Sigmoid colon (tissue), 7 donors: ENCODE measurements at places on chromosomes 2 and 18. TPM values are rescaled to one million over a fixed set of nuclear protein-coding genes. Genes with fewer than 3 reads are reported as not detected.

- H3K27ac ChIP-seq, result no peak overlapping the region
- H3K27me3 ChIP-seq, result no peaks in the 10 kb centered on the region
- no peak overlapping the region for H3K4me3 ChIP-seq
- H3K36me3 ChIP-seq, result no peaks in the 10 kb centered on the region
- no peak for DNase-seq
- H3K4me1 ChIP-seq, result no peaks in the 10 kb centered on the region
Observed at GRCh38 chr2:167340322-167340721, 452.0 kb downstream of the XIRP2 start.

DNA sequence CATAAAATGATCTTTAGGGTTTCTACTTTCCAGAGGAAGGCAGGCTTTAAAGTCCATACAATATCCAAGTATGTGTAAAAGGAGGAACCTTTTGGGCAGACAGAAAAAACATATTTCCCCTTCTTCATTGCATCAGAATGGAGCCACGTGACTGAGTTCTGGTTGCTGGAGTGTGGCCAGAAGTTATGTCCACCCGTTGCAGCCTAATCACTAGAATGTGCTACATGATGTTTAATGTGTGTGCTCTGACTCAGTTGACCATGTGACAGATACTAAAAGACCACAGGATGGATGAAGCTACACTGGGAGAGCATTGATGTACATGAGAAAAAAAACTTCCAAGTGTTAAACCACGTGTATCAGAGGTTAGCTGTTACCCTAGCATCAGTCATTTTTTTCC, 460.9 kb downstream of the RIT2 start:
- no peaks in the 10 kb centered on the region for H3K4me1 ChIP-seq
- H3K27me3 ChIP-seq, result no peaks in the 10 kb centered on the region
- H3K4me3 ChIP-seq, result no peak overlapping the region

DNA sequence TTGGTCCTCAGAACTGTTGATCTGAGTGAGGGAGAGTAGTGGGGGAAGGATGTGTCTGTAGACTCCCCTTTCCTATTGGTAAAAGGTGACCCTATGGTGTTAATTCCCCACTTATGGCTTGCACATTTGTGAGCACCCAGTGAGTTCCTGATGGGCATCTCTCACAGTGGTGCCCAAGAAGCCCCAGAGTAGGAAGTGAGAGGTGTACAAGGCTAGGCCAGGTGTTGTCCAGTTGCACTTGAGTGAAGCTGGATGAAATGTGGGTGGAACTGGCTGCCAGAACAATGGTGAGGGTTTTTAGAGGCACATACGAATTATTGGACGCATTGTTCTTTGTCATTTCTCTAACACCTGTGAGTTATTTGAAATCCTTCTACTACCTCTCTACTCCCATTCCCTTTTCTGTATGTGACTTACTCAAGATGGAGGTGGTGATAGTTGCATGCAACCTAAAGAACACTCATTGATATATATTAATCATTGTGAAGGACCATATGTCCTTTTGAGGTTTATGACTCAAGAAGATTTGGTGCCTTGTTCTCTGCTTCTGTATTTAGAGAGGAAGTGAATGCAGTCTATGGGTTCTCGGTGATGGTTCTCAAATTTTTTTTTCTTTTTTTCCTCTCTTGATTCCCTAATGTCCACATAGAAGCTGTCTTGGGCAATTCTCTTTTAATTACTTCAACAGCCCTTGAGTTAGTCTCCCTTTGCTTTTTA, 162.7 kb downstream of the FSHR start:
- no peaks in the 10 kb centered on the region for H3K36me3 ChIP-seq
- DNase-seq, result no peak
- no peaks in the 10 kb centered on the region for H3K4me1 ChIP-seq
- H3K27me3 ChIP-seq, result no peaks in the 10 kb centered on the region
- no peak overlapping the region for H3K27ac ChIP-seq

DNA sequence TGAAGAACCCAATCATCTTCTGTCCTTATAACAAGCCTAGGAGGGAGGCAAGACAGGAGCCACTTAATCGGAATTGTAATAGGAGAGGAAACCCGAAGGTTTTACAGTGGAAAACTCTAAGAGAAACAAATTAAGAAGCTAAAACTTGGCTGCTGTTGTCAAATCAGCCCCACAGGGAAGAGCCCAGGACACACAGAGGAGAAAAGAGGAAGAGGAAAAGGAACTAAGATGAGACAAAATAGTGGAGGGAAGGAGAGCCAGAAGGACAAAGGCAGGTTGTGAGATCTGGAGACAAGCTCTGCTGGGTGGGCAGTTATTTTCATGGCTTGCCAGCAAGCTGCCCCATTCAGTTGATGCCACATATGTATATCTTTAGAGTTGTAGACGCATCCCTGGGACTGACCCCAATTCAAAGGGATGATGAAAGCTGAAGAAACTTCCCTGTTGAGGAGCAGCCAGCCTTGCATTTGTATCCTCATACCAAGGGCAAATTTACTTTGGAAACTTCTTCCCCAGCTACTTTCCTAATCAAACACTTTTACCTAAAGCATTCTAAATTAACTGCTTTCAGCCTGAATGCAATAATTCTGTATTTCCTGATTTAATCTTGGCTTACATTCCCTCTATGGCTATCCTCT, 499.8 kb upstream of the MEIS1 start:
- no peaks in the 10 kb centered on the region for H3K4me1 ChIP-seq
- H3K4me3 ChIP-seq, result no peak overlapping the region

DNA sequence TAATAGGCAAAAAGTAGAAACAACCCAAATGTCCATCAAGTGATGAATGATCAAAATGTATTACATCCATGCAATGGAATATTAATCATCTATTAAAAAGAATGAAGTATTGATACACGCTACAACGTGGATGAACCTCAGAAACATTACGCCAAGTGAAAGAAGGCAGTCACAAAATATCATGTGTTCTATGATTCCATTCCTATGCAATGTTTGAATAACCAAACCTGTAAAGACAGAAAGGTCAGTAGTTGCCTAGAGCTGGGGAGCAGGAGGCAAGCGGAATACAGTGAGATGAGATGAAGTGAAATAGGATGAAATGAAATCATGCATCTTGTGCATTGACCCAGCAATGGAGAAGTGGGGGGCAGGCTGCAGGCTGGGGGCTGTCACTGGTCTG, 17.9 kb upstream of the COL6A3 start:
- H3K27ac ChIP-seq, result no peak overlapping the region
- no peak for DNase-seq
- peaks cover 32% of the 10 kb centered on the region for H3K4me1 ChIP-seq
- H3K4me3 ChIP-seq, result no peak overlapping the region
- no peaks in the 10 kb centered on the region for H3K27me3 ChIP-seq
- no peaks in the 10 kb centered on the region for H3K36me3 ChIP-seq

GRCh38 chr2:18849841-18850578, 260.6 kb upstream of the NT5C1B start:
- no peaks in the 10 kb centered on the region for H3K27me3 ChIP-seq
- no peak overlapping the region for H3K27ac ChIP-seq
- no peak for DNase-seq

- H3K4me1 ChIP-seq, result no peaks in the 10 kb centered on the region
- no peaks in the 10 kb centered on the region for H3K36me3 ChIP-seq
- DNase-seq, result no peak
- H3K27me3 ChIP-seq, result no peaks in the 10 kb centered on the region
Observed at GRCh38 chr2:65548576-65549256, 116.3 kb upstream of the SPRED2 start.

GRCh38 chr2:193687195-193687594, 1492.5 kb upstream of the TMEFF2 start:
- no peak overlapping the region for H3K27ac ChIP-seq
- H3K36me3 ChIP-seq, result no peaks in the 10 kb centered on the region
- no peaks in the 10 kb centered on the region for H3K4me1 ChIP-seq
- no peaks in the 10 kb centered on the region for H3K27me3 ChIP-seq
- DNase-seq, result no peak

DNA sequence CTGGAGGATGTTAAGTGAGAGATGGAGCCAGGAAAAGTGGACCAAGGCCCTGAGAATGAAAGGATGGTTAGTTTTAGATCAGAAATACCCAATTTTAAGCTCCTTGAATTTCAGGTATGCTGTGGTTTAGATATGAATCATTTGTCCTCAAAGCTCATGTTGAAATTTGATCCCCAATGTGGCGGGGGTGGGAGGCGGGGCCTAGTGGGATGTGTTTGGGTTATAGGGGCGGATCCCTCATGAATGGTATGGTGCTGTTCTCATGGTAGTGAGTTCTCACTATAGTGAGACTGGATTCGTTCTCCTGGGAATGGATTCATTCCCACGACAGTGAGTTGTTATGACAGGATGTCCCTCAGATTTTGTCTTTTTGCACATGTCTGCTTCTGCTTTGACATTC, 11.4 kb downstream of the MYO5B start:
- DNase-seq, result no peak
- no peak overlapping the region for H3K27ac ChIP-seq
- no peaks in the 10 kb centered on the region for H3K4me1 ChIP-seq
- no peaks in the 10 kb centered on the region for H3K36me3 ChIP-seq

- H3K36me3 ChIP-seq, result no peaks in the 10 kb centered on the region
- H3K27me3 ChIP-seq, result no peaks in the 10 kb centered on the region
- DNase-seq, result no peak
- no peaks in the 10 kb centered on the region for H3K4me1 ChIP-seq
- H3K4me3 ChIP-seq, result no peak overlapping the region
- no peak overlapping the region for H3K27ac ChIP-seq
Observed at GRCh38 chr2:172484253-172484652, 56.9 kb downstream of the ITGA6 start.

DNA sequence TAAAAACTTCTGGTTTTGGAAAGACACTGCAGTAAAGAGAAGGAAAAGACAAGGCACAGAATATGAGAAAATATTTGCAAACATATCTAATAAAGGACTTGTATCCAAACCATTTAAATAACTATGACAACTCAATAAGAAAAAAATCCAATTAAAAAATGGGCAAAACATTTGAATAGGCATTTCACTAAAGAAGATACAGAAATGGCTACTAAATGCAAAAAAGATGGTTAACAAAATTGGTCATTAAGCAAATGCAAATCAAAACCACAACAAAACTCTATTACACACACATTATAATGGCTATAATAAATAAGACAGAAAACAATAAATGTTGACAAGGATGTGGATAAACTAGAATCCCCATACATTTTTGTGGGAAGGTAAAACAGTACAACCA, 14.5 kb downstream of the MYOM1 start:
- no peak overlapping the region for H3K4me3 ChIP-seq
- no peak overlapping the region for H3K27ac ChIP-seq
- peaks cover 4% of the 10 kb centered on the region for H3K36me3 ChIP-seq

DNA sequence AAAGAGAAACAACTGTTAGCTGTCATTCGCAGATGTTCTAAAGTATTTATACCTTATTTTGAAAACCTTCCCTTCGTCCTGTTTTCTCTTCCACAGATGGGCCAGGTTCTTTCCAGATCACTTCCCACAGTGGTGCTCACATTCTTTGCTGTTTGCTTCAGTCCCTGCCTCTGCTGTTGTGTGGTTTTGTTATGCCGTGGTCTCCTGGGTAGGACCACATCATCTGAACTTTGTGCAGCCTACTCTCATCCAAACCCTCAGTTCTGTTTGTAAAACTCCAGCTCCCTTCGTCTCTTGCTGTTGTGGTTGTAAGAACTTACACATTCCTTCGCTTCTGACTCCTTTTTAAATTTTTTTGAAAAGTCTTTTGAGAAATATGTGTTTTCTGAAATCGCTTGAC, 38.1 kb downstream of the ZNF236 start:
- no peaks in the 10 kb centered on the region for H3K36me3 ChIP-seq
- no peaks in the 10 kb centered on the region for H3K27me3 ChIP-seq
- H3K4me3 ChIP-seq, result no peak overlapping the region
- no peak overlapping the region for H3K27ac ChIP-seq

DNA sequence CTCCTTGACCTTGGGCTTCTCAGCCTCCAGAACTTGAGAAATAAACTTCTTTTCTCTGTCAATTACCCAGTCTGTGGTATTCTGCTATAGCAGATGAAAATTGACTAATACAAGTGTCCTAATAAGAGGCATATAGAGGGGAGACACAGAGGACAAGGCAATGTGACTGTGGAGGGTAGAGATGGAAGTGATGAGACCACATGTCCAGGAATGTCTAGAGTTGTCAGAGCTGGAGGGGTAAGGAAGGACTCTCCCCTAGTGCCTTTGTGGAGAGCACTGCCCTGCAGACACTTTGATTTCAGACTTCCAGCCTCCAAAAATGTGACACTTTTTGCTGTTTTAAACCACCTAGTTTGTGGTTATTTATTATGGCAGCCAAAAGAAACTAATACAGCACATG, 74.4 kb downstream of the ACKR3 start:
- H3K27ac ChIP-seq, result peak overlapping the region; percentile 82
- no peaks in the 10 kb centered on the region for H3K36me3 ChIP-seq
- no peaks in the 10 kb centered on the region for H3K27me3 ChIP-seq

DNA sequence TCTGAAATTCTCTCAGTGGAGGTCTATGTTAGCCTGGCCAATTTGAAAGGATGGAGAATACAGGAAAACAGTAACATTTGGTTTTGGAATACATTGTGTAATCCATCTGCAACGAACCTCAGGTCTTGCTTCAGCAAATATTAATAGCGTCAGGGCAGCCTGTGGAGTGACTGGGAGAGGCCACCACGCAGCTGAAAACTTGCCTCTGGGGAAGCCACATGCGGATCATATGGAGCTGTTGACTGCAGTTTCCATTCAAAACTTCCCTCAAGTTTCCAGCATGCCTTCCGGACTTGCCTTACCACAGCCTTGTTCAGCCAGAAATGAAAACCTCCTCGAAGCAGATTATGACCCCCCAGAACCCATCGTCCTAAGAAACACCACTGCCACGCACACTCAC, 25.7 kb downstream of the BCL11A start:
- no peaks in the 10 kb centered on the region for H3K27me3 ChIP-seq
- no peak for DNase-seq
- H3K27ac ChIP-seq, result peak overlapping the region; percentile 69
- no peaks in the 10 kb centered on the region for H3K36me3 ChIP-seq

GRCh38 chr2:70095720-70096670, 8.7 kb downstream of the PCBP1 start:
- H3K27ac ChIP-seq, result peak overlapping the region; percentile 86
- peak; percentile 59 for DNase-seq
- no peak overlapping the region for H3K4me3 ChIP-seq
- H3K36me3 ChIP-seq, result no peaks in the 10 kb centered on the region
- no peaks in the 10 kb centered on the region for H3K27me3 ChIP-seq

GRCh38 chr2:144362401-144362800, 157.5 kb downstream of the ZEB2 start:
- no peak overlapping the region for H3K27ac ChIP-seq
- no peak for DNase-seq
- H3K27me3 ChIP-seq, result no peaks in the 10 kb centered on the region
- no peak overlapping the region for H3K4me3 ChIP-seq
- peaks cover 8% of the 10 kb centered on the region for H3K4me1 ChIP-seq
- no peaks in the 10 kb centered on the region for H3K36me3 ChIP-seq

DHRS9 gene
- 0.83 TPM for total RNA-seq

ATP6V1B1 gene
- not detected for total RNA-seq

SERPINB4 gene
- total RNA-seq, result not detected

LAMA3 gene
- total RNA-seq, result 18.6 TPM

TRMT61B gene
- total RNA-seq, result 16.8 TPM

ASB18 gene
- not detected for total RNA-seq

EVA1A gene
- not detected for total RNA-seq

PID1 gene
- 67.4 TPM for total RNA-seq

DPP10 gene
- 4.4 TPM for total RNA-seq

HOXD3 gene
- total RNA-seq, result 0.68 TPM

ING5 gene
- 32.7 TPM for total RNA-seq

KLF11 gene
- 32.7 TPM for total RNA-seq

PROKR1 gene
- not detected for total RNA-seq

AQP12A gene
- not detected for total RNA-seq
